ENCODE measurements at places on chromosomes 6 and 20.

GRCh38 chr6:18585032-18585573, 198.0 kb downstream of the RNF144B start:
- peak; percentile 90 for DNase-seq

GRCh38 chr6:151136141-151136755, 103.5 kb upstream of the AKAP12 start:
- no peak for DNase-seq

DNA sequence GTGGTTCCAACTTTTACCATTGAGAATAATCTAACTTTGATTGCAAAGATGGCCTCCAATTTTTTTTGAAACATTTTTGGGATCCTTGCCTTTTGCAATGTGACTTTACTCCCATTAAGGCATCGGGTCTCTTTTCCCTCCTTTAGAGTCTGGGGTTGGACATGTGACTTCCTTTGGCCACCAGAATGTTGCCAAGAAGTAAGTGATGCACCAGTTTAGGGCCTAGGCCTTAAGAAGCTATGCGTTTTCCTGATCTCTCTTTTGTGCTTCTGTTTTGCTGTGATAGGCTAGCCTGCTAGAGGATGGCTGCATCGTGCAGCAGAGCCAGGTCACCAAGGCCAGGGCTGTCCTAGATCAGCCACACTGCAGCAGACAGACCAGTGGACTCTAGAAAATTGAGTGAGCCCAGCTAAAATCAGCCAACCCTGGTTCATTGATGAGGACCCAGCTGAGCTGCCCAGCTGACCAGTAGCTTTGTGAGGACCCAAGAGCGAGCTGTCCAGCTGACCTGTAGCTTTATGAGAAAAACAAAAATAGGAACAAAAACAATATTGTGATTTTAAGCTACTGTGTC, 594.0 kb upstream of the JAG1 start:
- no peak for DNase-seq

GRCh38 chr20:15209537-15209936, 872.1 kb upstream of the FLRT3 start:
- no peak for DNase-seq

- no peak for DNase-seq
Observed at GRCh38 chr20:24546232-24546892, 76.9 kb downstream of the SYNDIG1 start.

DNA sequence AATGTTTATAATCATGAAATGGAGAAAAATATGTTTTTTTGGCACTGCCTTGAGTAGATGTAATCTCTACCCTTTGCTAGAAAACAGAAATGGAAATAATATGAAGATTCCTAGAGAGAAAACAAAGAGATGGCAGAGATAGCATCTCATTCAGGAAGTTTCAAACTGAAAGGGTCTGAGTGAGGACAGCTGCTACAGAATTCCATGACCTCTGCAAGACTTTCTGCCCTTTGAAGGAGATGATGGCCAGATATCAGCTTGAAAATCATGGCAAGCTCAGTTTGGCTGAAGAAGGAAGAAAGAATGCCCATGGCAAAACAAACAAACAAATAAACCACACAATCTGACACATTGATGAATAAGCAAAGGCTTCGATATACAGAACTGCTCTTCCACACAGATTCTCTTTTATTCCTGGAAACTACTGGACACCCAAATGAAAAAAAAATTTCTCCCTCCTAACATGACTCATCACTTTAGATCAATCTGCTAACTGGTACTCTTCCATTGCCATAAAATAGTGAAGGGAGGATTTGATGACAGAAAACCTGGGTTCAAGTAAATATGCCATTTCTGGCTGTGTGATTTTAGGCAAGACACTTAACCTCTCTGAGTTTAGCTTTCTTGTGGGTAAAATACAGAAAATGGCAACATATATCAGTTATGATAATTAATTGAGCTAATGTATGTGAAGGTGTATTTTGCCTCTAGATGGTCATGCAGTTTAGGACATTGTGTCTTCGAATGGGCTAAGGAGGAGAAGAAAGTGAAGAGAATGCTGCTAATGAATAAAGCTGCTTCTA, 105.9 kb upstream of the SPACA1 start:
- no peak for DNase-seq

- no peak for DNase-seq
Observed at GRCh38 chr20:3752386-3752759, 15.2 kb downstream of the ADISSP start.

- DNase-seq: no peak
Observed at GRCh38 chr20:39605908-39606307, 643.8 kb downstream of the DHX35 start.

DNA sequence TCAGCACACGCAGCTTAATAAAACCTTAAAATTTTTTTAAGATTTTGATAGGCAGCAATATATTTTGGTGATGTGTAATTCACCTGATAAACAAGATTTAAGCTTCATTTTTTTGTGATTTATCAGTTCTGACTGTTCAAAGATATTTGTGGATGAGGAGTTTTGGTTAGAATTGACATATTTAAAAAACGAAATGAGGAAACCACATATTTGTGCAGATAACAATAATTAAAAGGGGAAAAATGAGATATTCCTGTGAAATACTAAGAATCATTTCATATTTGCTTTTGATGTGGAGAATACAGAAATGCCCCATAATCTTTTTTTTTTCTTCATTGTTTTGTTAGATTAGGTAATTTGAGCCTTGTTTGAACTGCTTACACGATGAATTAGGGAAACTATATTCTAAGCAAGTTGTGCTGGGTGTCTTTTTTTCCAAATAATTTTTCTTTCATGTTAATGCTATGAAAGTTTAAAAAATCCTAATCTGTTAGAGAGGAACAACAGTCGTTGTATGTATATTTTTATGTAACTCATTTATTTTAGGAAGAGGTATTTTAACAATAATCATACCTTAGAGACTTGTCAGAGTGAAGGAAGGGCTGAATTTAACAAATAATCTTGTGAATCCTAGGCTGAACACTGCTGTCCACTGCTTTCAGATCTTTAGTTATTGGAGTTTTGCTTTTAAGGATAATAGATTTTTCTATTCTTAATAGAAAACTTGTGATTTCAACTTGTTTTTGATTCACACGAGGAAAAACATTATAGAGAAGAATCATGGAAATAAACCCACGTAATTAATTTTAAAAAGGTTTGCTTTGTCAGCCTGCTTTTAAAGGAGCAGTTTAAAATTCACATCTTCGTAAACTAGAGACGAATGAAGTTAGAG, 4.0 kb downstream of the ARID1B start:
- no peak for DNase-seq

- DNase-seq: peak; percentile 68
Observed at GRCh38 chr6:139376604-139377218, 2.3 kb upstream of the CITED2 start.

DNA sequence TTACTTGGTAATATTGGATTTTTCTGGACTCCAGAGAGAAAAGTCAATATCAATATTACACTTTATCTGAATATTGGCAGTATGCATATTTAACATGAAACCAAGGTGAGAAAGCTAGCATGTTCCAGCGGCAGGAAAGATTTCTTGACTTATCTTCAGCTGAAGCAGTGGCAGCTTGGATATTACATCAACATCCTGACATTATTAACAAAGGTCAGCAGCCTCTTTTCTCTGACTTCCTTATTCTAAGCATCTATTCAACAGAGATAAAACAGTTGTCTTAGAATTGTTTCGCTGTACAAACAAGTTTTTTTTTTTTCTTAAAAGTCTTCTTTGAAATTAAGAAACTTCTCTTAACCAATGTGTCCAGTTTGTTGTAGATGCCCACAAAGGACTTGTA, 11.8 kb downstream of the DCBLD1 start:
- no peak for DNase-seq

GRCh38 chr20:63835021-63835858, 4.2 kb upstream of the ZBTB46 start:
- DNase-seq: peak; percentile 98

DNA sequence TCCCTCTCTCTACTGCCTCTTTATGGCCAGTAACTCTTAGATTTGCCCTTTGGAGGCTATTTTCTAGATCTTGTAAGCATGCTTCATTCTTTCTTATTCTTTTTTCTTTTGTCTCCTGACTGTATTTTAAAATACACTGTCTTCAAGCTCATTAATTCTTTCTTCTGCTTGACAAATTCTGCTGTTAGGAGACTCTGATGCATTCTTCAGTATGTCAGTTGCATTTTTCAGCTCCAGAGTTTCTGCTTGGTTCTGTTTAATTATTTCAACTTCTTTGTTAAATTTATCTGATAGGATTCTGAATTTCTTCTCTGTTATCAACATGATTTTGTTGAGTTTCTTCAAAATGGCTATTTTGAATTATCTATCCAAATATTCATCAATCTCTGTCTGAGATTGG, 25.0 kb upstream of the SDCBP2 start:
- no peak for DNase-seq

- peak; percentile 20 for DNase-seq
Observed at GRCh38 chr6:78436335-78436734, 431.0 kb upstream of the IRAK1BP1 start.

DNA sequence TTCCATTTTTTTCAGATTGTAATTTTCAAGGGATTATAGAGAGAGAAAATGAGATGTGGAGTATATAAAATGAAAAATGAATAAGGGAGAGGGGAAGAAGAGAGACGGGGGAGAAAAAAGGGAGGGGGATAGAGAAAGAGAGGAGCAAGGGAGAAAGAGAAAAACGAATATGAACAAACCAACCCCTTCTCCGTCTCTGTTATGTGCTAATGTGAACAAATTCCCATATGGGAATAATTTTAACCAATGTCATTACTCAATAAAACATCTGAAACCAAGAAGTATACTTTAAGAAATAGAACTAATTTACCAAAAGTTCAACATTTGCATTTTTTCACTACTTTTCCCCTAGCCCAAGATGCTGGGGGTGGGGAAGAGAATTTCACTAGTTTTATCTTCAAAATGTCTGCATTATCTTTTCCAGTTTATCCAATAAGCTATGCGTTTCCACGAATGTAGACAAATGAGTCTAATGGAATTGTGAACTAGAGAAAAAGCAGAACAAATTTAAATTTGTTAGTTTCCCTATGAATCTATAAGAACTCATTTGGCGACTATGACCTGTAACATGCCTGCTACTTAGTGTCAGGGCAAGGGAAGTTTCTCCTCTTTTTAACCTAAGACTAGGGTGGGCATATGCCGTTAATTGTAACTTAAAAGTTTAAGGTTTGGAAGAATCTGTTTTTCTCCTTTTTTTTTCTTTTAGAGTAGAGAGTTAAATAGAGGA, 286.3 kb downstream of the BTBD9 start:
- DNase-seq: no peak

DNA sequence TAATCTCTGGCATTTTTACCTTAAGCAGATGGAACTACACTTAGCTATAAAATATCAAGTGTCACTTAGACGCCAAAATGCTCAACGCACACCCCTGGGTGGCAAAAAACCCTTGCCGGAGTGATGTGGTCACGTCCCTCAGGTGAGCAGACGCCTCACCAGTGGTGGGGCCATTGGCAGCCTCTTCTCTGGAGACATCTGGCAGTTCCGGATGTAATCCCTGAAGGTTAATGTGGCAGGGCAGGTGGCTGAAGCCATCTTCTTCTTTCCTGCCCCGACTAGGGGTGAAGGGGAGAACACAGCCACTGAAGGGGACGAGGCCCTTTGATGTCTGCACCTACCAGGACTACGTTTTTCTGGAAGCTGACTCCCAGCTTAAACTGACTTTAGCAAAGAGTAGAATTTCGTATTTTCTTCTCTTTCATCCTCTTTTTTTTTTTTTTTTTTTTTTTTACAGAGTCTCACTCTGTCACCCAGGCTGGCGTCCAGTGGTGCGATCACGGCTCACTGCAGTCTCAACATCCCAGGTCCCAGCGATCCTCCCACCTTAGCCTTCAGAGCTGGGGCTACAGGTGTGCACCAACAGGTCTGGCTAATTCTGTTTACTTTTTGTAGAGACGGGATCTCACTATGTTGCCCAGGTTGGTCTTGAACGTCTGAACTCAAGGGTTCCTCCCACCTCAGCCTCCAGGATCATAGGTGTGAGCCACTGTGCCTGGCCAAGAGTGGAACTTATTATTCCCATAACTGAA, 152.1 kb downstream of the TTLL2 start:
- no peak for DNase-seq

- DNase-seq: no peak
Observed at GRCh38 chr20:58568126-58568482, 52.9 kb upstream of the APCDD1L start.

GRCh38 chr6:135163440-135163738, 17.7 kb upstream of the MYB start:
- DNase-seq: no peak

DNA sequence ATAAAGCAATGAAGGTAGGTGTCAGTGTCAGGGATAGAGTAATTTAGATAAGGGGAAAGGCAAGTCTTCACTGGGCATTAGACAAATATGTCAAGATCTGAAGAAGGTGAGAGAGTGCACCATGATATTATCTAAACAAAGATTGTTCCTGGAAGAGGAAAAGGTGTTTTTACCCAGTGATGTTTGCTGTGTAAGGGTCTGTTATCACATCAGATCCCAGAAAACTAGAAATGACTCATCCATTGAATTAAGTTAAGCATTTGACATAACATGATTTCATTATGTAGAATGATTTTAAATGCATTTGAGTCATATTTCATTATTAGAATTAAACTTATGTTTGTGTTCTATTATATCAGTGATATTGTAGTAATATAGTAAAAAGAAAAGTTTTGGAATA, 1279.5 kb upstream of the CITED2 start:
- no peak for DNase-seq

- no peak for DNase-seq
Observed at GRCh38 chr6:120055071-120055470, 705.5 kb upstream of the MAN1A1 start.

- DNase-seq: peak; percentile 67
Observed at GRCh38 chr20:35511814-35512420, 17.5 kb downstream of the C20orf173 start.

GRCh38 chr6:25973923-25974555, 11.4 kb downstream of the TRIM38 start:
- peak; percentile 25 for DNase-seq

DNA sequence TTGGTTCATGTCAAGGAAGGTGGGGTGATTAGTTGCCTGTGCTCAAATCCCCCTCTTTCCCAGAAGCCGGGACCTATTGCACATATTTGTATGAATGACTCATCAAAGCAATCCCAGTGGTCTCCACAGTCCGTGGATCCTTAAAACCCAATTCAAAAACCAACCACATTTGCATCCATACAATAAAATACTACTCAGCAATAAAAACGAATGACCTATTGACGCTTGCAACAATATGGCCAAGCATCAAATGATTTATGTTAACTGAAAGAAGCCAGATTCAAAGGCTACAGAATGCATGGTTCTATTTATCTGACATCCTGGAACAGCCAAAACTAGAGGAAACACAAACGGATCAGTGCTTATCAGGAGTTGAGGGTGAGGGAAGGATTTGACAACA, 275.4 kb downstream of the PTPRT start:
- no peak for DNase-seq
